ENCODE measurements at places on chromosomes 6 and 20.
A peak's percentile ranks its signal among the peaks of the same experiment; 100 is the strongest.

GRCh38 chr6:54618572-54618971, 228.0 kb upstream of the FAM83B start:
- no peak for DNase-seq

DNA sequence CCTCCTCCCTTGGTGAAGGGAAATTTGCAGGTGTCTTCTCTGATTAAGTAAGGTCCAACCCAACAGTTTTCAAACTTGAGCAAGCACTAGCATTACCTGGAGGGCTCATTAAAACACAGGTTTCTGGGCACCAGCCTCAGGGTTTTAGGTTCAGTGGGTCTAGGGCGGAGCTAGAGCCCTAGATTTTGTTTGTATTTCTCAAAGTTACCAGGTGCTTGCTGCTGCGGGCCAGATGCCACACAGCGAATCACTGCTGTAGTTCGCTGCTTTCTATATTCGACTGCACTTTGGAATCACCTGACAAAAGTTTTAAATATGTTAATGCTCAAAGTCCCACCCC, 869 bp downstream of the COL21A1 start:
- no peak for DNase-seq

- DNase-seq: no peak
Observed at GRCh38 chr20:58655328-58656107, 4.4 kb downstream of the STX16 start.

DNA sequence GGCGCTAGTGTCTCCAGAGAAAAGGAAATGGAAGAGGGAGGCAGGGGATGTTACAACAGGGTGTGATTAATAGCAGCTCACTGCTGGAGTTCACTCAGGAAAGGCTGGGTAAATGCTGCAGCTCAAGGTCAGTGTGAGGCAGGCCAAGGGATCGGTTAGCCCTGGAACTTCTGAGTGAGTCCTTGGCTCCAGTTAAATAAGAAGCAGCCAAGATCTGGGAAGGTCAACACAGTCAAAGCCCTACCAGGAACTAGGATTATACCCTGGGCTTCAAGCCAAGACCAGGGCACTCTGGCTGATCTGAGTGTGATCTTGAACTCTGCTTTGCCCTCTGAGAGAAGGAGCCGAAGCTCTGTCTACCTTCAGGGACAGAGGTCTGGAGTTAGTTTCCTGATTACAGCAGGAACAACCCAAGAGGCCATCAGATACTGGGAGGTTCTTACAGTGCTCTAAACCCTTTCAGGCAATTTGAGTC, 44.3 kb downstream of the TPD52L1 start:
- no peak for DNase-seq

DNA sequence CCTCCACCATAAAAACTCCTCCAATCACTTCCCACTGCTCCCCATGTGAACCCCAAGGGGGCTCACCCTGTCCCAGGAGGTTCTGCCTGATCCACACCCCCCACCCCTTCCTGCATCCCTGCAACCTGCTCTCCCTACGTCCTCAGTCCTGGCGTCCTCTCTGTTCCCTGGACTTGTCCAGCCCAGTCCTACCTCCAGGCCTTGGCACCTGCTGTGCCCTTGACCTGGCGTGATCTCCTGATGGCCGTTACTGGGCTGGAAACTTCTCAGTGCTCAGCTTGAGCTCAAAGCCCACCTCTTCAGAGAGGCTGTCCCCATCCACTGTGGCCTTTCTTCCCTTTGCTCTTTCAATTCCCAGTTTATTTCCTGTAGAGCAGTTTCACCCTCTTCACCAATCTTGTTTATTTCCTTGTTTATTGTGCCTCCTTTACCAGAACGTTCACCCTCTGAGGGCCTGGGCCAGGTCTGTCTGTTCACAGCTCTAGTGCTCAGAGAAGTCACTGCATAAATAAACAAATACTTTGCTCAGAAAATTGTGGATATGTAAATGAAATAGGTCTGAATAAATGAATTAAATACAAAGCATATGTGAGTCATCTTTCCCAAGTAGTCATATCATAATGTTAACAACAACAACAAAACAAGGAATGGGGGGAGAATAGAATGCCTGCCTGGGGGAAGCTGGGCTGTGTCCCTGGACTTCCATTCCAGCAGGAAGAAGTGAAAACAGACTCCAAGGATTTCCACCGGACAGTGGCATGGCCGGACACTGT, 175.7 kb upstream of the SULF2 start:
- DNase-seq: no peak

GRCh38 chr6:135310291-135310690, 129.2 kb downstream of the MYB start:
- DNase-seq: no peak

DNA sequence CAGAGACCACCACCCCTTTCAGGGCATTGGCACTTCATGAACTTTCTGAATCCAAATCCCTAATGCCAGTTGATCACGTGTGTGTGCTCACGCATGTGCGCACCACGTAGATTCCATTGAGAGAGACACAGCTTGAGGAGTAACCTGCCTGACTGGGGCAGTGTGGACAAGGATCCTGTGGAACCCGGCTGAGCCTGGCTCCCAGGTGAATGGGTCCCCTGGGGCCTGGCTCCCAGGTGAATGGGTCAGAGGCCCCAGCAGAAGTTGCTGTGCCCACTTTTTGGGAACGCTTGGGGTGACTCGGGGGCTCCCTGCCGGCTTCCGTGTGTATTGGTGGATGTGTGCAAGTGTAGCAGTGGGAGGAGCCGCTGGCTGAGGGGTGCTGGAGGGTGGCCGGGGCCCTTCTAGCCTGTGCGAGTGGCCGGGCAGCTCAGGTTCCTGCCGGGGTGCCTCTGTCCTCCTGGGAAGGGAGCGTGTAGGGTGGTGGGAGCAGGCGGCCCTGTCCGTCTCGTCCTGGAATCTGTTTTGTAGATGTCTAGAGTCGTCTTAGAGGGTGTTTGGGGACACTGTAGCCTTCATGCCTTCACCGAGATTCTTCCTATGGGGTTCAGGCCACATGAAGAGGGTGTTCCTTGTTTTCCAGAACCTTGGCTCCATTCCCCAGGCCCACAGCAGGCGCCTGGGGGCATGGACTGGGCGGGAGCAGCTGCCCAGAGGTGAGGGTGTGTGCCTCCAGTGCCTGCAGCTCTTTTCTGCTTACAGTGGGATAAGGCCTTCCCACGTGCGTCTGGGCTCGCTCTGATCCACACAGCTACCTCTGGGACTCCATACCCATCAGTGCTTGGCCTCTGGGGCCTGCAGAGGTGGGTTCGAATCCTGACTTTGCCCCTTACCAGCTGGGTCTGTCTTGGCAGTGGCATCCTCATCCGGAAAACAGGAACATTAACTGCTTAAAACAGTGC, 3.2 kb downstream of the RBM38 start:
- DNase-seq: no peak

DNA sequence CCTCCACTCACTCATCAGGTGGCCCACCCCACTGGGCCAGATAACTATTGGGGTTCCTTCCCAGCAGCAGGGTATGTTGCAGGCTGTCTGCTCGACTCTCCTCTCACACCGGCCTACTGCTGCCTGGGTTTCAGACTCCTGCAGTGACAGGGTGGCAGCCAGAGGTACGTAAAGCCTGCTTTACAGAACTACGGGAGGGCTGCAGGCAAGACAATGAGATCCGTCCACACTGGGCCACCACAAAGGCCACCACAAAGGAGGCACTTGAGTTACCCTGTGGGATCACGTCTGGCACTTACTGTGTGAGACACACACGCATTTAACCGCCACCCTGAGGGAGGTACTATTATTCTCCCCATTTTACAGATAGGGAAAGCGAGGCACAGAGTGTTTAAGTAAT, 78.5 kb downstream of the NFATC2 start:
- no peak for DNase-seq

- no peak for DNase-seq
Observed at GRCh38 chr20:63345328-63346100, 15.6 kb downstream of the CHRNA4 start.

GRCh38 chr6:15356179-15356578, 110.3 kb downstream of the JARID2 start:
- no peak for DNase-seq

DNA sequence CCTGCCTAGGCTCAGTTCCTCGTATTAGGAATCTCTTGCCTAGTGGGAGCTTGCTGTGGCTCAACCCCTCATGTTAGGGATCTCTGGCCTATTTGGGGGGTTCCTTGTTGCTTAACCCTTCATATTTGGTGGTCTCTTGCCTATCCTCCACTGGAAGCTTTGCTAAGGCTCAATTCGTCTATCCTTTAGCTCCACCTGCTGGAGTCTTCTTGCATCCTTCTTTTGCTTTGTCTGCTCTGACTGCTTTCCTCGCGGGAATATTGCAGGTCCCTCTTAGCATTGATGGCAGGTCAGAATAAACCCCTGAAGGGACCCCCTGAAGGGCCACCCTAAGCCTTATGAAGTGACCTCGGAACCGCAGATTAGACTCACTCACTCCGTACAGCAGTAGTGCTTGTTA, 203.0 kb upstream of the TBX18 start:
- DNase-seq: no peak

- DNase-seq: no peak
Observed at GRCh38 chr6:129890701-129891100, 29.6 kb upstream of the TMEM244 start.

- no peak for DNase-seq
Observed at GRCh38 chr6:158367816-158368215, 55.6 kb downstream of the TULP4 start.

DNA sequence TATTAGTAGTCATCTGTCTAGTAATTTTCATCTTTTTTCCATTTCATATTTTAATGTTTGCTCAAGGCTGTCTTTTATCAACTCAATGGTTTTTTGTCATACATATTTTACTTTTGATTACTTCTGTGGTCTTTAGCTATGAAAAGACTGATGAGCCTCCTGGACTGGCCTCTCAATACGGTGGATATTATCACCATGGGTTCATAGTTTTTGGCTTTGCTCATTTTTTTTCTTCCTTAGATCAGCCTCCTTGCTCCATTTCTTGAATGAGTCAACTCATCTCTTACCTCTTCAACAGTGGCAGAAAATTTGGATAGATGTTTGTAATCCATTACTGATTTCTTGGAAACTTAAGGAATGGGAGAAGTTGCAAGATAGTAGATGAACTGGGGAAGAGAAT, 80.1 kb upstream of the ELOVL5 start:
- DNase-seq: no peak

DNA sequence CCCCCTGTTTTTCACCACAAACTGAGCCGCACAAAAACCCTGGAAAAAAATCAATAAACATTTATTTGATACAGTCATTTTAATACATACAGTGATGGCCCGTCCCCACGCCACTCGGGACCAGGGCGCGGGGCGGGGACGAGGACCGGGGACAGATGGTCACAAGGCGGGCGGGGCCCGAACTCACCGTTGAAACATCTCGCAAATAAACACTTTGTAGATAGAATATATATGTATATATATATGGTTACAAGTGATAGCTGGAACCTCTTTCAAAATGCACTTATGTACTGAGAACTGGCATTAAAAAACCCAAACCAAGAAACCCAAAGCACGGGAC, 418 bp upstream of the UCKL1 start:
- DNase-seq: no peak

DNA sequence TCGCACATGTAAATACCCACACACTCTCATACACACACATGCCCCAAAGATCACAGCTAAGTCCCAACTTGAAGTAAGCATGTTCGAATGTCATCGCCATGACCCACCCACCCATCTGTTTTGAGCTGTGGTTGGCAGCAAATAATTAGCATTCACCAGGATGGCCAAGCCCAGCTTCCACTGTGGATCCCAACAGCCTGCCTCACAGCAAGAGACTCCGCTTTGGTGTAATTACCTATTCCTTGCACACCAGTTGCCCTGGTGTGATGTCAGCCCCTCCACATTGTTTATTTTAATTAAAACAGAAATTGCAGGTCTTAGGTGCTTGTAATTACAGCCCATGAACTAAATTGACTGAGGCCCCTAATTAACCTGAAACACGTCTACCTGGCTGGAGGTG, 81.1 kb downstream of the MAFB start:
- no peak for DNase-seq

DNA sequence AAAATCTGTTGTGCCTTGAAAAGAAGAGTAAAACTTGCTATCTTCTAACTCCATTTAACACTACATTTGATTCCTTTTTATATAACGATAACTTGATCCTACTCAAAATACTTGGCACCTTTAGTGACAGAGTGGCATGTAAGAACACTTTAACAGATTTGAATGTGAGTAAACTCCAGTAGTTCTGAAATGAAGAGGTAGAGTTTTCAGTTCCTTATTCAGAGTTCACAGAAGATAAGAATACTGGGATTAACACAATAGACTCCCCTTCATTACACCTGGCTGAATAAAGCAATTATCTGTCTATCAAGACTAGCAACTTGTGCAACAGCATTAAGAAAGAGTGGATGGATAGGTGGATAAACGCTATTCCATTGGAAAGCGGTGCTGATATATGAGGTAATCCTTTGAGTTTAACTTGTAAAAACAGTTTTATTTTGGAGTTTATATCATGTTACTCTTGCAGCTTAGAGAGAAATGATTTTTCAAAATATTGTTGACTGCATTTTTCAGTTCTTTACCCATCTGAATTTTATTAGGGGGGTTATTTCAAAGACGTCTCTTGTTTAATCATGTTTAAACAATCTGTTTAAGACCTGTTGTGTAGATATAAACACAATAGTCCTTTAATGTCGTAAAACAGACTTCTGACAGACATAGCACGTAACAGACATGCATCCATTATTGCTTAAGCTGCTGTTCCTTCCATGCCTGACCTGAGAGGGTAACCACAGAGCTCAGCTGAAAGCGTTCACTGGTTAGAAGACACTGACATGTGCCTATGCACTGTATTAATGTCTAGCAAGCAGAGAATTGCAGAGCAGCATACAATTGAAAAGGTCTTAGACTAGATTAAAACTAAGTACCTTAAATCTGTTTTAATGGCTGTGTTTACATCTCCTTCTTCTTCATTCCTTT, 102.4 kb upstream of the SUPT3H start:
- peak; percentile 17 for DNase-seq

DNA sequence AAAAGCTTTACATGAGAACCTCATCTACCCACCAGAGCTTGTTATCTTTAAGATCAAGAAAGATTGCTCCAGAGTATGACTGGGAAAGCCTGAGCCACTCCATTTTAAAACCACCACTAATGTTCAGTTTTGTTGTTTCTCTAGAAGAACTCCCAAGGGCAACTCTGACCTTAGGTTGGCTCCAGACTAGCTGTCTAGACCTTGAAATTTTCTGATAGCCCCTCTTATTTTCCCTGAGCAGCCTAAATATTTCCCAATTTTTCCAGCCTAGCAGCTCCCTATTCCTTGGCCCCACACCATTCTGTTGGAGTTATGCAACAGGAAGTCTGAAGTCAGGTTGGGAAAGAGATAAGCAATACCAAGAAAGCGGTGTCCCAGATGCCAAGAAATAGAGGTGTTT, 84.6 kb upstream of the TCF21 start:
- DNase-seq: no peak

GRCh38 chr20:63857764-63858392, 3.4 kb upstream of the ABHD16B start:
- DNase-seq: peak; percentile 29

GRCh38 chr6:55566036-55566710, 12.8 kb downstream of the HMGCLL1 start:
- no peak for DNase-seq

GRCh38 chr6:36280467-36280866, 10.6 kb downstream of the PNPLA1 start:
- no peak for DNase-seq

- no peak for DNase-seq
Observed at GRCh38 chr6:132289756-132290155, 111.5 kb downstream of the MOXD1 start.

- no peak for DNase-seq
Observed at GRCh38 chr20:21234324-21234723, 68.8 kb upstream of the XRN2 start.
